NCI-H460 (cell line): ENCODE measurements at places on chromosomes 2 and 18. TPM values are rescaled to one million over a fixed set of nuclear protein-coding genes. Genes with fewer than 3 reads are reported as not detected.

CAPG gene
- total RNA-seq = 95.1 and 95.2 TPM in 2 replicates

WDR35 gene
- total RNA-seq = 20.9 and 27.9 TPM in 2 replicates

ACVR1C gene
- total RNA-seq = 3.6 and 3.7 TPM in 2 replicates

REEP1 gene
- 0.55 TPM in 1 of 2 replicates, not detected in the other for total RNA-seq

TNFAIP6 gene
- total RNA-seq = 0.10 TPM in 1 of 2 replicates, not detected in the other

ARHGAP25 gene
- total RNA-seq = 2.1 and 3.1 TPM in 2 replicates

ARHGEF33 gene
- total RNA-seq = 0.47 and 0.58 TPM in 2 replicates

ANKRD30BL gene
- total RNA-seq = not detected in 2 replicates

ECEL1 gene
- 2.0 and 2.8 TPM in 2 replicates for total RNA-seq

CCDC74B gene
- 5.5 and 6.6 TPM in 2 replicates for total RNA-seq

GRCh38 chr2:69247583-69247982, 139.4 kb downstream of the GFPT1 start:
- no peak for DNase-seq

DNA sequence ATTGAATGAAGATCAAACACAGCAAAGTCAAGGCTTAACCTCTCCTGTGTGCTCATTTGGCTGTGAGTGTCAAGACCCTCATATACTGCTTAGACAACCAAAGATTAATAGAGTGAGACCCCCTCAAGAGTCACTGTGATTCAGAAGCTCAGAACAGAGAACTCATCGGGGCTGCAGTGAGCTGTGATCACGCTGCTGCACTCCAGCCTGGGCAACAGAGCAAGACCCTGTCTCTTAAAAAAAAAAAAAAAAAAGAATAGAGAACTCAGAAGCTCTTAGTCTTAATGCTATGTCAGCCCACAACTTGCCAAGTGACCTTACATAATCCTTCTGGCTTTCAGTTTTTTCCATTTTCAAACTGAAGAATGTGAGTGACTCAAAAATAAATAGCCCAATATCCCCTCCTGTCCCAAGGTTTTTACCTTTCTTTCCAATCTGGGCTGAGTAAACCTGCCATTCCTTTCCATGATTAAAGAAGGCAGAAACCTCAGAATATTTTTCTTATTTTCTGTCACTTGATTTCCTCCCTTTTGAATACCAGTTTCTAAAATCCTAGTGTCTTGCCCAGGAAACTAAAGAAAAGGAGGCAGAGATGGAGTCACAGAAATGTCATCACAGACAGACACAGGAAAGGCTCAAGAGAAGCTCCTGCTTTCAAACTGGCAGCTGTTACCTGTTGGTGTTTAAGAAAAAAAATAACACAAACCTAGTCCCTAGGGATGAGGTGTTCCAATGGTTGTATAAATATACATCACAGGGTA, 102.4 kb downstream of the CACNB4 start:
- no peak for DNase-seq

DNA sequence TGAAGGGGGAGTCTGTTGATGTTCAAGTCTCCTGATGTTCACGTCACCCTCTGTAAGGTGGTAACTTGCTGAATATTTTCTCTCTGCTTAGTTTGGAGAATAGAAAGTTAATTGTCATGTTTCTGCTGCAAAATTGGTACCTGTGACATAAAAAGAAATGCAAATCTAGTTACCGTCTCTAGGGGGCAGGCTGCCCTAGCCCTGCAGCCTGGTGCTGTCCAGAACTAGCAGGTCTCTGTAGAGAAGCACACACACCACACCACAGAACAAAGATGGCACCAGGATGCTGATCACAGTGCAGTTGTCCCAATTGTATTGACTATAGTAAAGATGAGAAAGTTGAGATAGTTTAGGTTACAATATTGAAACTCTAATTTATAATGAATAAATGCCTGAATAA, 47.0 kb downstream of the SLC9A4 start:
- DNase-seq = peak; percentile 49

GRCh38 chr18:56727399-56727798, 76.2 kb downstream of the WDR7 start:
- DNase-seq = no peak

DNA sequence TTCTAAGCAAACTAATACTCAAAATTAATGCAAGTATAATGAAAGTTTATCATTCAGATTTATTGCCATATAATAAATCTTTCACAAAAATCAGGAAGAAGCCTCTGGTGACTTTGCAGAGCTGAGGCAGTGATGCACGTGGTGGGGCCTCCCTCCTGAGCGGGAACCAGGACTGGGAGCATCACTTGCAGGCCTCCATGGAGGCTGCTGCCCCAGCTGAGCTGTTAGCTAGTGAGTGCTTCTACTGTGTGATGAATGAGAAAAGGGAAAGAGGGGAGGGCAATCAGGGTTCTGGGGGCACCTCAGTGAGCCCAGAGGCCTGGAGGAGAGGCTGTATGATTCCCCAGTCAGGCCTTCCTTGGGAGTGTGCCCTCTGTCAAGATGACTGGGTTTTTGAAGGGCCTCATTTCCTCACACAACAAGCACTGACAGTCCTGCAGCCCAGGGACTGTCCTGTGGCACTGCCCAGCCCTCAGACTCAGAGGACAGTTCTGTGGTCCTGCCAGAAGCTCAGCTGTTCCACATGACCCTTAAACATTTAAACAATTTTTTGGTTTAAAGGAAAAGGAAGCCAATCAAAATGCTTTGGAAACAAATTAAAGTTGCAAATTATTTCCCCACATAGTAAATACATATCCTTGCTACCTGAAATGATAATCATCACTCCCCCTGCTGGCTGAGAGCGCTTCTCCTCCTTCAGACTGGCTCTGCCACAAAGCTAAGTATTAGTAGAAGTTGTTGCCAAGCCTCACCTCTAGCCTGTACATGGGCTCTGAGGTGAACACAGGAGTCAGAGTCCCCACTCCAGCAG, 90.9 kb upstream of the SMAD7 start:
- peak; percentile 11 for DNase-seq

- DNase-seq = no peak
Measured at GRCh38 chr2:128488434-128488833, 169.8 kb upstream of the HS6ST1 start.
